Amniotic stem cell (primary cell): ENCODE measurements at places on chromosomes 7 and 10.
A peak's percentile ranks its signal among the peaks of the same experiment; 100 is the strongest.

GRCh38 chr10:104308439-104308903 lies 29.8 kb downstream of the ITPRIP start:
- DNase-seq = no peak

- DNase-seq = no peak
Measured at GRCh38 chr7:63233881-63234280, 764.8 kb upstream of the ZNF722 start.

GRCh38 chr7:83468251-83468739 lies 180.6 kb downstream of the SEMA3E start:
- DNase-seq = peak; percentile 94

- no peak for DNase-seq
Measured at GRCh38 chr7:11373546-11374142, 400.0 kb downstream of the PHF14 start.

- no peak for DNase-seq
Measured at GRCh38 chr10:87816898-87817608, 973 bp downstream of the ATAD1 start.

GRCh38 chr7:105625986-105626385 lies 44.7 kb upstream of the EFCAB10 start:
- DNase-seq = no peak

GRCh38 chr10:45655219-45655618 lies 17.4 kb downstream of the ZFAND4 start:
- DNase-seq = no peak
